Sigmoid colon (tissue), 7 donors: ENCODE measurements at places on chromosomes 2 and 18. TPM values are rescaled to one million over a fixed set of nuclear protein-coding genes. Genes with fewer than 3 reads are reported as not detected.

The FAM237A gene
- not detected for polyA plus RNA-seq

The TNFAIP6 gene
- polyA plus RNA-seq, result 0.87 TPM

The TACR1 gene
- 0.22 TPM for polyA plus RNA-seq

The MC5R gene
- not detected for polyA plus RNA-seq

The KIF1A gene
- polyA plus RNA-seq, result under 0.01 TPM

DNA sequence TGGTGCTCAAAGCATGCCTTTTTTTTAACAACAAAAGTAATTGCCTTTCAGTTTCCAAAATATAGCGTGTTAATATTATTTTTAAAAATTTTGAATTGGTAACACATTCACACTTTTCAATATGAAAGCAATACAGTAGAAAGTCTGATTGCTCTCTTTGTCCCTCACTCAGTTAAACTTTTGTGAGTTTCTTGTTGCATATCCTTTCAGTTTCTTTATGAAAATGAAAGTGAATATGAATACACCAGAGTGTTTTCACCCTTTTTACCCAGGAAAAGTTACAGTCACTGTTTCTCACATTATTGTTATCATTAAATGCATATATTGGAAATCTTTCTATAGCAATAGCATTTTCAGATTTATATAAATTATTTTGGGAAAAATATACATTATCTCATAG is 377.4 kb upstream of the CRIM1 start:
- DNase-seq, result no peak

- DNase-seq, result no peak
Measured at GRCh38 chr18:64179556-64180080, 30.7 kb upstream of the LINC00305 start.

DNA sequence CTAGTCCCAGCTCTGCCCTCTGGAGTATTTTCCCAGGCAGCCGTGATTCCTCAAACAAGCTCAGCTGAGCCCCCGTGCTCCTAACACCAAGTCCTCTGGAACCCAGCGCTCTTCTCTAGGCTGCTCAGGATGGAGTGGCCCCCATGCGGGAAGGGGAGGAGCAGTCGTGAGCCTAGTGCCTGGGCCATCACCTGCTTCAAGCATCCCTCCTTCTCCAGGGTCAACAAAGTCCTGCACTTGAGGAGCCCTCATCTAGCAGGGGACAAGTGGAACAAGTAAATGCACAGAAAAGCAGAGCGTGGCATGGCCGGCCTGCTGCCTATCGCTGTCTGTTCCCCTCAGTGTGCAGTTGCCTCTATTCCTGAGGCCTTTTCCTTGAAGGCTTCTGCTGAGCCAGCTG is 168.6 kb downstream of the INHBB start:
- DNase-seq, result peak; percentile 41

- DNase-seq, result no peak
Measured at GRCh38 chr2:27798486-27798885, 27.0 kb downstream of the MRPL33 start.

DNA sequence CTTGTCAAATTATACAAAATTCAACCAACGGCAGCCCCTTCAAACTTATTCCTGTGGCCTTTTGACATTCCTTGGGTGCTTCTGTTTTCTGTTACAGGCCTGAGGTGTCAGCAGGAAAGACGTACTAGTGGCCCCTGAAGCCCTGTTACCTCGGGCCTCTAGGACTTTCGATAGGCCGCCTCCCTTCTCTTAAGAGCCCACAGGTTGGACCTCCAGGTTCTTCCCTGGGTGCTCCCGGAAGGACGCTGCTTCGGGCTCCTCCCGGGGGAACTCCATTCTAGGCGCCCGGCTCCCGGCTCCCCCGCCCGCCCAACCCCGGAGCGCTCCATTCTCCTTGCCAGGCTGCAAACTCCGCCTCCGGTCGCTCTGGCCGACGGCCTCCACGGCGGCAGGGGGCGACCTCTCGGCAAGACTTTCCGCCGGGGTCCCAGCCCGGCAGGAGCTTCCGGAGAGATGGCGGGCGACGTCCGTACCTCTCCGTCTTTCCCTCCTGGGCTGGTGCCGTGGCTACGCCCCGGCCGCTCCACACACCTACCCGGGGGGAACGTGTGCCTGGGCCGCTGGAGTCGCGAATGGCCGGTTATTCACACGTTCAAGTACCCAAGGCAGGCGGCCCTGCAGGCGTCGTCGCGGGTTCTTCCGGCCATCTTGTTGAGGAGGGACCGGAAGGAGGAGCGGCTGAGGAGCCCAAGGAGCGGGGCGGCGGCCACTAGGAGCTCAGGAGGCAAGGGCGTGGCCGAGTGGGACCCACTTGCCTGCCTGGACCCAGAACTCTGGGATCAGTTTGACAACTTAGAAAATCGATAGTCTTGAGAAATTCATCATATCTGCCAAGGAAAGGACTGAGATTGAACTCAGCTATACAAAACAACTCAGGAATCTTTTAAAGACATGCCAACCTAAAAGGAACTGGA is 27.5 kb downstream of the BOLA3 start:
- peak; percentile 90 for DNase-seq

DNA sequence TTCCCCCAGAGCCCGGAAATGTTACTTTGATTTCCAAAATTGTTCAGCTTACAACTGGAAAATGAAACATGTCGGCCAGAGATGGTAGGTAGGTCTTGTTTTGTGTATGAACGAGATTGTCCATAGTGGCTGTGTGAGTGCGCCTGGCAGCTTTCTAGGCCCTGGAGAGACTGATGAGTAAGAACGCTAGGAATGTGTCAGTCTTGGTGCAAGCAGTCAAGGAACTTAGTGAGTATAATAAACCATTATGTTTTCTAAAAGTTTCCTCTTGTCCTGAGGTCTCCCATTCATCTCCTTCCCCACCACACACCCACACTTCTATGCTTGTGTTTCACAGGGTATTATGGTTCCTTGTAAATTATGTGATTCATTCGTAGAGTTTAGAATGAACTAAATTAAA is 234.2 kb downstream of the CDH2 start:
- no peak for DNase-seq

- no peak for DNase-seq
Measured at GRCh38 chr2:220046507-220046906, 419.1 kb downstream of the SLC4A3 start.

- no peak for DNase-seq
Measured at GRCh38 chr2:223654384-223654915, 52.3 kb upstream of the SCG2 start.

DNA sequence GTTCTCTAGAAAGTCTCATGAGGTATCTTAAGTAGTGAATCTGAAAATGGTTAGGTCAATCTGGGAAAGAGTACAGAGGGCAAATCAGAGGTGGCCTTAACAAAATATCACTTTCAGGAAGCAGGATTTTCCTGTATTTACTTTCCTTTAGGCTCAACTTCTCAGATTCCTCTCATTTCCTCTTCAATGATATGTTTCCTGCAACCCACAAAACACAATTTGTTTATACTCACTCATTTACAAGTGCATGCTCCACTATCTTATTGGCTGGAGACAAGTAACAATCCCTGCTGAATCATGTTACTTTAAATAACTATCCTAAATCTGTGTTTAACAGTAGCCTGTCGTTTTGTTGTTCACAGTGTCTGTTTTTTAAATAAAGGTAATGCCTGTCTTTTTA is 228.1 kb downstream of the DSC3 start:
- no peak for DNase-seq

DNA sequence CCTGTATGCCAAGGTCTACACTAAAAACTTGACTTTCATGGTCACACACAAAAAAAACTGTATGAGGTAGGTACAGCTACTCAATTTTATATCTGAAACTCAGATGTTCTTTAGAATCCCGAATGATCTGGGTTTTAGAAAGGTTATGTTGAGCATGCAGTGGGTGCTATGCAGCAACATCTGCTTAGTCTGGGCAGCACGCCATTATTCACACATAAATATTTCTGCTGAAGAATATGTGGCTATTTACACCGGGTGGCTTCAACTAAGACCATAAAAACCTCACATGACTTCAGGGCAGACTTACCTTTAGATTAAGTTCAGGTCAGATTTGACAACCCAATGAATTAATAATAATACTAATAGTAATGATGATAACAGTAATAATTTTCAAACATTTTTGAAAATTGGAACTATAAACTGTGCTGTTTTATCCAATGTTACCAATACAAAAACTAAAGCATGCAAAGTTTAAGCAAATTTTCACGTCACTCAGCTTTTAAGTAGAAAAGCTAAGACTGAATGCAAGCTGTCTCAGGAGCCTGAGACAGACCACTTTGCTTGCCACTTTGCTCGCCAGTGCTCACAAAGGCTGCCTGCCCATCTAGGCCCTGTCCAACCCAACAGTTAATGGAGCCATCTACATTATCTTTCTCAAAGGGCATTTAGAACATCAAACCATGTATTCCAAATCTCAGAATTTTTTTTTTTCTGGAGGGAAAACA is 292.0 kb downstream of the CNTNAP5 start:
- DNase-seq, result no peak

- DNase-seq, result peak; percentile 80
Measured at GRCh38 chr2:144524118-144525009, 4.4 kb upstream of the ZEB2 start.
